Inflammatory macrophage treated with lipopolysaccharide for 1 hour (primary cell): ENCODE measurements at places on chromosomes 12 and 14.

DNA sequence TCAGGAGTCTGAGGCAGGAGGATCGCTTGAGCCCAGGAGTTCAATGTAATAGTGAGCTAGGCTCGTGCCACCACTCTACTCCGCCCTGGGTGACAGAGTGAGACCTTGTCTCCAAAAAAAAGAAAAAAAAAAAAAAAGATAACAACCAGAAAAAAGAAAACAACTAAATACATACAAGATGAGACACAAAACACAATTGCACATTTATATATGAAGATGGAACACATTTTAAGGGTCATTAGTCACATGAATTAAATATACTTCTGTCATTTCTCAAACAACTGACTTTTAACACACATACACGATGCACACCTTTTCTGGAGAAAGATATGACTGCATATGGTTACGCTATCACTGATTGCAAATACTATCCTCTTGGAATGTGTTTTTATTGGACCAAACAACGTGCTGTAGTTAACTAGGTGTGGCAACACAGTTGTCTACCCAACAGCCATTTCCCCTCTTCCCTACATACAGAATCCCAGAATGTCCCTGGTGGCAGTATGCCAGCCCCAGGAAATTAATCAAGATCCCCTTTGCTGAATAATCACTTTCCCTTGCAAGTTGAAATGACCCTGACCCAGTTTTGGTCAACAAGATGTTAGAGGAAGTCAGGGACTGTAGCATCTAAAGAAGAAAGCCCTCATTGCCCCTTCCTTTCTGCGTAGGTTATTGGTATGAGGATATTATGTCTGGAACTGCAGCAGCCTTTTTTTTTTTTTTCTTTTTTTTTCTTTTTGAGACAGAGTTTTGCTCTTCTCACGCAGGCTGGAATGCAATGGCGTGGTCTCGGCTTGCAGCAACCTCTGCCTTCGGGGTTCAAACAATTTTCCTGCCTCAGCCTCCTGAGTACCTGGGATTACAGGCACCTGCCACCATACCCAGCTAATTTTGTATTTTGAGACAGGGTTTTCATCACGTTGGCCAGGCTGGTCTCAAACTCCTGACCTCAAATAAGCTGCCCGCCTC is 5.6 kb upstream of the MYL6B start:
- no peak for DNase-seq

DNA sequence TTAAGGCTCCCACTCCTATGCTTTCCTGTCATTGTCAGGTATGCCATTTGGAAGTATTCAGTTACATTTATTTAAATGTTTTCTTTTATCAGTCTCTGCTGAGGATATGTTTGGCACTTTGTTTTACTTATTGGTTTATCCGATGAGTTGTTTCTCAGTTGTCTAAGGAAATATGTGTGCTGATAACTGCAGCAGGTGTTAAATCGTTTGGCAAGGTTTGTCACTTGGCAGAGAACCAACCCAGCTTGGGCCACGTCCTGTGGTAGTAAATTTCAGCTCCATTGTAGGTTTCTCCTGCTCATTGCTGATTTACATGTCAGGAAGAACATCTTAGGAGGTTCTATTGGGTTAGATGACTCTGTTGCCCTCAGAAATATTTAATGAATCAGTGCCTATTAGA is 22.0 kb upstream of the MGST1 start:
- DNase-seq = no peak

DNA sequence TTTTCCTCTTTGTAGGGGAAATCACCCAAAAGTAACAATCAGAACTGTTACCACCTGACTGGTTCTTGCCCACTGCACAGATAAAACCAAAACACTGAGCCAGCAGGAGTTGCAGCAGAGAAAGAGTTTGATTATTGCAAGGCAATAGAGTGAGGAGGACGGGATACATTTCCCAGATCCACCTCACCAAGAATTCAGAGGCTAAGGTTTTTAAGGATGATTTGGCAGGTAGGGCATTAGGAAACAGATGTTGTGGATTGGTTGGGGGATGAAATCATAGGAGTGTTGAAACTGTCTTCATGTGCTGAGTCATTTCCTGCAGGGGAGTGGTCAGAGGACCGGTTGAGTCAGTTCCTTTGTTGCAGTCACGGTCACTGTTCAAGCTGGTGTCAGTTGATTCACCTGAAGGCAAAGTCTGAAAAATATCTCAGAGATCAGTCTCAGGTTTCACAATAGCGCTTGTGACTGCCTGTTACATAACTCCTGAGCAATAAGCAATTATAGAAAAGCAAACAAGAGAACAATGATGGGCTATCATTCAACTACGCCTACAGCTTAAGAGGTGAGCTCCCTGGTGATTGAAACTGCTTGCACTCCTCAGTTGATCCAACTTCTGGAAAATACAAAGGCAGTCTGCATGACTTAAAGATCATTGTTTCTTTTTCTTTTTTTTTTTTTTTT is 20.3 kb upstream of the AMN1 start:
- DNase-seq = peak; percentile 90

DNA sequence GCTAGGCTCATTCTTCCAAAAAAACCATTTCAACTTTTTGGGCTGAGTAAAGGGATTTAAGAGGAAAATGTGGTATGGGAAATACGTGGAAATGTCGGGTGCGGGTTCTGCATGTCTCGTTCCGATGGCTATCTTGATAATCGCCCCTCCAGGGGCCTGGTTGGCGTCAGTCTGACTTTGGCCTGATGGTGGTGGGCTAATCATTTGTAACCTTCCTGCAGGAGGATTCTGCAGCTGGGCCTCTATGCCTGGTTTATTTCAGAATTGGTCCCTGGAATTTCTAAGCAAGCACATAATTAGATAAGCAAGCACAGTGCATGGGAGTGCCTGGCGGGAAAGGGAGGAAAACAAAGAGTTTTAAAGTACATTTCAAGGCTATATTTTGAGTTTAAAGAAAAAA is 14.8 kb upstream of the SLC4A8 start:
- DNase-seq = no peak

GRCh38 chr14:58584383-58584782 is 53.4 kb upstream of the DACT1 start:
- DNase-seq = no peak
